ENCODE measurements at places on chromosomes 5 and 9.
A peak's percentile ranks its signal among the peaks of the same experiment; 100 is the strongest.

- DNase-seq: no peak
Measured at GRCh38 chr5:59943452-59944113, 50.1 kb upstream of the PDE4D start.

DNA sequence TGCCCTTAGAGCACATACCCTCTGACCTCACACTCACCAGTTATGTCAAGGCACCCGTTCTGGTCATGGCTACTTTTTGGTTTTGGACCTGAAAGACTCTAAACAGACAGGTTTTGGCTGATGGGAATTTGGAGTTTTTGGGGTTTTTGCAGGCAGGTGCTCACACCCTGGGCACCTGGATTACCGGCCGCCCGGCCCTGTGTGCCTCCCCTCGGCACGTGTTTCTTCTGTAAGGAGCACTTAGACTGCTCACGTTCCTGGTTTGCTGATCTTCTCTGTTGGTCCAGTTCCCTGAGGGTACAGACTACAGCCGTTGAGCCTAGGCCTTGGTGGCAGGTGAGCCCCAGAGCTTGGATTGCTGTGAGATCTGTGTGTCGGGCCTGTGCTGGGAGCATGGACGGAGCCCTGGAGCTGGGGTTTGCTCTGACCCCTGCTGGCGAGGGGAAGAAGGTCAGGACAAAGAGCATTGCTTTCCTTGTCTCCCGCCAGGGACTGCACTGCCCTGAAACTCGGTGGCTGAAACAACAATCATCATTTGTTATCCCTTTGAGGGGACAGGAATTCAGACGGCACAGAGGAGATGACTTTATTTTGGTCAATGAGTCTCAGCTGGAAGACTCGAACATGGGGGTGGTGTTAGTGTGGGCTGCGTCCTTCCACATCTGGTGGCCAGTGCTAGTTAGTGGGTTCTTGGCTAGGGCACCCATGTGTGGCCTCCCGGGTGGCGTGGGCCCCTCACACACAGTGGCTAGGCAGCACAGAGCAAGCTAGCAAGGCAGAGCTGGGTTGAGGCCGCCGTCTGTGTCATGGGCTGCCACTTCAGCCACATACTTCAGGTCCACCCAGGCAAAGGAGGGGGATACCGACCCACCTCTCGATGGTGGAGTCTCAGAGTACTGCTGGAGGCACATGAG lies 76.4 kb downstream of the EHMT1 start:
- peak; percentile 45 for DNase-seq

DNA sequence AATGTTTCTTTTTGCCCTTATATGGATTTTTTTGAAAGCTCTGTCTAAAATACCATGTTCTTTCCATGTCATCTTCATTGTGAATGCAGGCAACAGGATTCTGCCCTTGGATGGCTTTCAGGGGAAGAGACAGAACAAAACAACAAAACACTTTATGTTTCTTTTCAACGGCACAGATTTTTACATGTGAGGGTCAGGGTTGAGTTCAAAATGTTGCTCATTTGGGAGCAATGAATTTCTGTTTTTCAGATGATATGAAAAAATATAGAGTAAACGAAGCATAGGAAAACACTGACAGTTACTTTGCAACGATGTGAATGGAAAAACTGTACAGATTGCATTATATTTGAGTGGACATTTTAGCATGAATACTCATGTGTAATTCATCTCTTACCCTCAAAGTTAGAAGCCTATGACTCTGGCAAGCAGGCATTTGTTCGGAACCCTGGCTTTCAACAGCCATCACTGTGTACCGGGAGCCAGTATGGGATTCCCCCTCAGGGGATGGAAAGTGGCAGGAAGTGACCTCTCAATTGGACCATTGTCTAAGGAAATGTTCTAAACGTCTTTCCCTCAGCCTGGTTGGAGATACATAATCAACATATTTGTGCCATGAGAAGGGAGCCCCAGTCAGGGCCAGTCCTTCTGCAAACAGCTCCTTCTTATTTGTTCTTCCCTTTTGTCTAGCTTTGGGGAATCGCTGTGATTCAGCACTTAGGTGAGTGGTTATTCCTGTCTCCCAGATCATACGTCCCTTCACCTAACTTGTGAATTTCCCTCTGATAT lies 153.9 kb upstream of the MEF2C start:
- no peak for DNase-seq

DNA sequence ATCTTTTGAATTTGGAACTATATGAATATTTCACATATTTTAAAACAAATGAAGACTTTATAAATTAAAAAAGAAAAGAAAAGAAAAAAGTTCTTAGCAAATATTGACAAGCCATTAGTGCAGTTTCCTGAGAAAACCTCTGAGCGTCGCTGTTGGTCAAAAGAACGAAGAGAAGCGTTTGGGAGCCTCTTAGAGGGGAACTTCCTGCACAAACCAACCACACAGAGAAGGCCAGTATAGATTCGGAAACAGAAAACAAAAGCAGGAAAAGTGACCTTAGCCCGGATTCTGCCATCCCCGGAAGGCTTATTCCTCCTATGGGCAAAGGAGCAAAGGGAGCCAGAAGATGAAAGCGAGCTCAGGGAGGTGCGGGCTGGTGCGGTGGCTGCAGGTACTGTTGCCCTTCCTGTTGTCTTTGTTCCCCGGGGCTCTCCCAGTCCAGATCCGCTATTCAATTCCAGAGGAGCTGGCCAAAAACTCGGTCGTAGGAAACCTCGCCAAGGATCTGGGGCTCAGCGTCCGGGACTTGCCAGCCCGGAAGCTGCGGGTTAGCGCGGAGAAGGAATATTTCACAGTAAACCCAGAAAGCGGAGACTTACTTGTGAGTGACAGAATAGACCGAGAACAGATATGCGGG lies at the start of gene PCDHGB2:
Gene PCDHGB2 (plus strand): TSS at position 205 of the 637 bp plus-strand sequence. CDS start 142 bp downstream, at position 347.
- DNase-seq: no peak

DNA sequence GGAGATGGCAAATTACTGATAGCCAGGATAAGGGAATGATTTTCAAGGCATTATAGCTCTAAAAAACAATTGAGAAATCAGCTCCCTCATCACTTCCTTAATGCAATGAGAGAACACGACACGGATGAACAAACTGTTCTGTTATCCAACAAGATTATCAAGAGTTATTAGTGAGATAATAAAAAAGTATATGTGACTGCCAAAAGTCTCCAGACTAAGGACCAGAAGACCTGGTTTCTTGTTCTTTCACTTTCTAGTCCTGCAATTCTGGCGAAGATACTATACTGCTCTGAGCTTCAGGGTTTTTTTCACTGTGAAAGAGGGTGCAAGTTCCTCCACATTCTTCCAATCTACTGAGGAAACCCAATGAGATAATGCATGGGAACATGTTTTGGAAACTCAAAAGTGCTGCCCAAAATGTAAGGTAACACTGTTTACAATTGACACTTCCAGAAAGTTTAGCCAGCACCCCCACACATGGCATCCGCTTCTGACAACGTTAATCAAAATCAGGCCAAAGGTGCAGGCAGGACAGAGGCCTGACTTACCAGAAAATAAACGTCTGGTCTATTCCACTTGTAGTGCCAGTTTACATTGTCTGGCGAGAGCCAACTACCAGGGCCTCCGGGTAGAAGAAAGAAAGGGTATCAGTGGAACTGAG lies 254.2 kb downstream of the DOCK8 start:
- DNase-seq: no peak

- DNase-seq: no peak
Measured at GRCh38 chr5:37619353-37619752, 220.5 kb downstream of the GDNF start.

DNA sequence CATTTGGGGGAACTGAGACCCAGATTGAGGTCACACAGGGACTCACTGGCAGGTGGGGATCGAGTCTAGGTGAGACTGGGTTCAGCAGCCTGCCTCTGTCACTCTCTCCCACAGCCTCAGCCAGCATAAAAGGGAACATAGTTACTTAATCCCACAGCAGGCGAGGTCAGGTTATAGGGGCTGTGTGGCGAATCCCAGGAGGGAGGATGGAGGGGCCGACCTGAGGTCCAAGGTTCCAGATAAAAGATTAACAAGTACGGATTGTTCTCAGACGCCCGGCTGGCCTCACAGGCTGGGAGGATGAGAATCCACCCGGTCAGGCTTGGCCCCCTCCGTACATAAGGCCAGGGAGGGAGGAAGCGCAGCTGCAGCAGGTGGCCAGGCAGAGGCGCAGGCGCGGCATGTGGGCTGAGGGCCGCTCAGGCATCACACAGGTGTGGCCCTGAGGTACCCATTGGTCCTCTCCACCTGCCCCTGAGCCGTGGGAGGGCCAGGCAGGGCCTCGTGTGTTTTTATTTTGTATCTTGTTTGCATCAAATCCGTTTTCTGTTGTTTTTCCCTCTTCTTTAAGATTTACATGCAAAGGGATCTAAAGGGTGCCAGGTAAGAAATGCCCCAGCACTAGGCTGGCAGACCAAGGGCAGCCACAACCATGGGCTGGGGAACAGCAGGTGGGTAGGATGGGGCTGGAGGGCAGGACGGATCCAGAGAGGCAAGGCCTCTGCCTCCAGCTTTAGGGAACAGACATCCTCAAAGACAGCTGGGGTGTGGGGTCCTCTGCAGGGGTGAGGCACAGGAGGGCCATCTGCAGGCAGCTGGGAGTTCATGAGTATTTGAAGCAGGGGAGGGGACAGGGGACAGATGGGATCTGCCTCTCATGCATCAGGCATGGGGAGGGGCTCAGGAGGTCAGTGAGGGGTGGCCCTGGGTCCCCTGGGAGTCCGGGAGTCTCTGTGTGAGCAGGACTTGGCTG lies 3.6 kb downstream of the SUSD3 start:
- no peak for DNase-seq

DNA sequence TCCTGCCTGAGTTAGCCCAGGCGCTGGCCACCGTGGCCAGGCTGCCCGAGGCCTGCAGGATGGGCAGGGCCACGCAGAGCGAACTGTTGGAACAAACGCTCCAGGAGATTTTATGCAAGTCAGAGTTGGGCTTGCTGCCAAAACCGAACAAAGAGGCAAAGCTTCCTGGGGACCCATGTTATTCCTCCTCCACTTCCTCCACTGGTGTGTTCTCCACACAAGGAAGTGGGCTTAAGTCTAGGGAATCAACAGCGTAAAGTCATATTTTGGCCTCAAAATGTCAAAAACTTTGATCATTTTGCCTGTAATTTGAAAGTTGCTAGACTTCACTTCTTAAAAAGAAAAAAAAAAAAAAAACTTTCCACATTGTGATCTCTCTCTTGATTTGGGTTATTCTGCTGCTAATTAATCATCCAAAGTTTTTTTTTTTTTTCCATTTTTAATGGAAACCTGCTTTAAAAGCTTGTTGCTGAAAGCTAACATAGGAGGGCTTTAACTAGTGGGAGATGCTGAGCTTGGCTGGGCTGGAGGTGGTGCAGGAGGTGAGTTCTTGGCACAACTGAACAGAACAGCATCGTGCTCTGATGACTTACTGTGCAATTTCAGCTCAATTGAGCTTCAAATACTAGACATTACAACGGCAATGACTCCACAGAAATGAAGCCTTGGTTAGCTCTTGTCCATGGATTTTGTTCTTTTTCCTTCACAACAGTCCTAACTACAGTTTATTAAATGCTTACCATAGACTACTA lies 73.0 kb downstream of the PTPDC1 start:
- DNase-seq: peak; percentile 91

DNA sequence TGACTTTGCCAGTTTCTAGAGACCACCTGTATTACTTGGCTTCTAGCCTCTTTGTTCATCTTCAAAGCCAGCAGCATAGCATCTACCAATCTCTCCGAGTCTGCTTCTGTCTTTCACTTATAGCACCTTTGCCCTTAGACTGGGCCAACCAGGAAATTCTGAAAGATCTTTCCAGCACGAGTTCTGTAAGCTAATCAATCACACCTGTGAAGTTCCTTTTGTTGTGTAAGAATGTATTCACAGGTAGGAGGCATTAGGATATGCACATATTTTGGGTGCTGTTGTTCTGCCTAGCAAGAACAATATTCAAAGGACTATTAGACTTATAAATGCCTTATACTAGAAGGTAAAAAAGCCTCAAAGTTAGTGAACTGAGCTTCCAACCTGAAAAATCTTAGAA lies 232.1 kb downstream of the CDH12 start:
- DNase-seq: no peak

- DNase-seq: no peak
Measured at GRCh38 chr5:81181576-81182316, 51.4 kb upstream of the CKMT2 start.

- no peak for DNase-seq
Measured at GRCh38 chr5:122515709-122516431, 203.8 kb downstream of the SNCAIP start.

- no peak for DNase-seq
Measured at GRCh38 chr9:129084087-129084486, 3.2 kb downstream of the DOLPP1 start.

- DNase-seq: peak; percentile 68
Measured at GRCh38 chr5:91311697-91312501, 71.2 kb downstream of the ARRDC3 start.

DNA sequence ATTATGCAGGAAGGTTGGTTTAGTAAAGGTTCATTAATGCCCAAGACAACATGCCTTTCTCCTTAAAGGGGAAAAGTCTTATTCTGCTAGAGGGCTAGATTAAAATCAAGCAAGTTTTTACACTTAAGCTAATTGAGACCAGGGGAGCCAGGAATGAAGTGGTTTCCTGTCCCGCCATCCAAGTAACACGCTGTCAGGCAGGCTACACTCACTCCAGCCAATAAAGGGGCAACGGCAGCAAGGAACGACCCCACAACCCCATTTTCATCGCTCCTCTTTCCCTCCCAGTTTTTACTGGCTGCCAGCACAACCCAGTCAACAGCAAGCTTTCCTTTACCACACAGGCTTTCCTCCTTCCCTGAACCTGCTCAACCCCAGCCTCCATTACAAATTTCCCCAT lies 225.1 kb downstream of the DCP2 start:
- DNase-seq: no peak

- DNase-seq: no peak
Measured at GRCh38 chr5:119071561-119071995, 691 bp downstream of the DMXL1 start.

GRCh38 chr5:180138214-180138975 lies 66.8 kb upstream of the RNF130 start:
- no peak for DNase-seq

GRCh38 chr5:137407090-137407489 lies 92.0 kb downstream of the SPOCK1 start:
- DNase-seq: no peak

- no peak for DNase-seq
Measured at GRCh38 chr9:115016344-115016743, 86.0 kb upstream of the TNFSF8 start.

- DNase-seq: no peak
Measured at GRCh38 chr9:75775966-75776691, 114.3 kb upstream of the PCSK5 start.

DNA sequence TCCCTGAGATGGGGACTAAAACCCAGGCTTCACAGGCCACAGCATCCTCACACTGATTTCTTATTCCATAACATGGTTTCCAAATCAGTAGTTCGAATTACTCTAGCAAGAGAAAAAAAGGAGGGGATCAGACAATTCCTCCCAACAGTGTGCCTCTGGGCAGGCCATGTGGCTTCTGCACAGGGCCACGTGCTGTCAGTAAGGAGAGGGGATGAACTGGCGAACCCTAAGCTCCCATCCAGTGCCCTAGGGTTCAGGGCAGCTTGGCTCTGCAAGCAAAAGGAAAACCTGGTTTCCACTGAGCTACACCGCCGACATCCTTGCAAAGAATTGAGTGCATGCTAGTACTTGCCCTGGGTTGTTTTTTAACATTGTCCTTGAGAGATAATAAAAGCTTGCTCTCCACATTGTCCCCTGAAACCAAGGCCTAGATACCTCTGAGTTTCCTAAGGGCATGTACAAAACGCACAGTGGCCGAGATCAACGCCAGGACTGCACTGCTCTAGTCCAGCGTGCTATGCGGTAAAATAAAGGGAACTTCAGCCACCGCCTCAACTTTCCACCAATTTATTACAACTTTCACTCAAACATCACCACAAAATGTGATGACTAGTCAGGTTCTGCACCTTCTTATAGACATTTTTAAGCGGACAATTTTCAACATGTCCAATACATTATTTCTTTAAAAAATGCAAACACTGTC lies 4.5 kb downstream of the CAMSAP1 start:
- DNase-seq: no peak

GRCh38 chr5:1385395-1386273 lies 40.7 kb upstream of the CLPTM1L start:
- peak; percentile 94 for DNase-seq
